NCI-H2081 (cell line): ENCODE measurements at places on chromosomes 1 and 21.

GRCh38 chr1:85655315-85655714 is 52.9 kb downstream of the ZNHIT6 start:
- DNase-seq: no peak

DNA sequence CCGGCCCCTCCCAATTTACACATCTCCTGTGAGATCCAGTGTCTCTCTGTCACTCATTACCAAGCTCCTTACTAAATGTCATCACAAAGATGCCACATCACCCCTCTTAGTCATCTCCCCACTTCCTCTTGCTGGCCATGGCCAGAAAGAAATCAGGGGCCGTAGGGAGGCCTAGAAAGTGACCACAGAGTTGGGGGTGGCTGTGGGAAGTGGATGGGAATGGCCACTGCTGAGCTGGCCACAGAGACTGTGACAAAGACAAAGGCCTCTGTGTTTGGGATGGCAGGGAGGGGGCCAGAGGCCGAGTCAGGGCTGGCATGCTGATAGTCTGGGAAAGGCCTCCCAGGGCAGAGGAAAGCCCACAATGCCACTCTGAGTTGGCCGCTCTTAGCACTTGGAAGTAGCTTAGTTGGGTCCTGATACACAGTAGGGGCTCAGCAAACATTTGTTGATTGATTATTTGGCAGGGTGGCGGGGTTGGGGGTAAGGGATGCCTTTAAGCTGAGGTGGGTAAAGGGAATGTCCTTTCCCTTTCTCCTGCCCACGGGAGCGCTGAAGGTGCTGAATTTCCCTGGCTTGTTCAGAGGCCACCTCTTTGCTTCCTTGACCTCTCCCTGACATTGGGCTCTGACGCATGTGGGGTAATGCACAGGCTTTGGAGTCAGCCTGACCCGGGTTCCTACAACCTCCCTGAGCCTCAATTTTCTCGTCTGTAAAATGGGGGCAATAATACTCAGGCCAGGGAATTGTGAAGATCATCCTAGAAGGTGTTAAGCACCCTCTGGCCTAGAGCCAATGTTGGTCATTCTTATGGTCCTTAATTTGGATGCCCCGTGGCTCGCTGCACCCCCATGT is 13.2 kb downstream of the NAV1 start:
- no peak for DNase-seq

DNA sequence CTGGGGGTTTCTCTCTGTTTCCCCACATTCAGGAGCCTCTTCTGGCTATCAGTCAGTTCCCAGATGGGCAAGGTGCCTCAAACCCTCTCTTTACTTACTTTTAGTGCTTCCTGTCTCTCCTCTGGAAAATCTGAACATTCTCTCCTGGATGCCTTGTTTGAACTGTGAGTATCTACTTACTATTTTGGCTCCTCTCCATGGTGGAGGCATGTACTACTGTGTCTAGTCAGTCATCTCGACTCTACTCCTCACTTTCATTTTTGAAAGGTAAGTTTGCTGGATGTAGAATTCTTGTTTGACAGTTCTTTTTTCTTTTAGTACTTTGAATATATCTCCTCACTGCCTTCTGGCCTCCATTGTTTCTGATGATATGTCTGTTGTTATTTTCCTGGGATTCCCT is 70.9 kb upstream of the FAM78B start:
- DNase-seq: peak; percentile 7

GRCh38 chr1:180562640-180563025 is 3.9 kb downstream of the OVAAL start:
- DNase-seq: no peak

DNA sequence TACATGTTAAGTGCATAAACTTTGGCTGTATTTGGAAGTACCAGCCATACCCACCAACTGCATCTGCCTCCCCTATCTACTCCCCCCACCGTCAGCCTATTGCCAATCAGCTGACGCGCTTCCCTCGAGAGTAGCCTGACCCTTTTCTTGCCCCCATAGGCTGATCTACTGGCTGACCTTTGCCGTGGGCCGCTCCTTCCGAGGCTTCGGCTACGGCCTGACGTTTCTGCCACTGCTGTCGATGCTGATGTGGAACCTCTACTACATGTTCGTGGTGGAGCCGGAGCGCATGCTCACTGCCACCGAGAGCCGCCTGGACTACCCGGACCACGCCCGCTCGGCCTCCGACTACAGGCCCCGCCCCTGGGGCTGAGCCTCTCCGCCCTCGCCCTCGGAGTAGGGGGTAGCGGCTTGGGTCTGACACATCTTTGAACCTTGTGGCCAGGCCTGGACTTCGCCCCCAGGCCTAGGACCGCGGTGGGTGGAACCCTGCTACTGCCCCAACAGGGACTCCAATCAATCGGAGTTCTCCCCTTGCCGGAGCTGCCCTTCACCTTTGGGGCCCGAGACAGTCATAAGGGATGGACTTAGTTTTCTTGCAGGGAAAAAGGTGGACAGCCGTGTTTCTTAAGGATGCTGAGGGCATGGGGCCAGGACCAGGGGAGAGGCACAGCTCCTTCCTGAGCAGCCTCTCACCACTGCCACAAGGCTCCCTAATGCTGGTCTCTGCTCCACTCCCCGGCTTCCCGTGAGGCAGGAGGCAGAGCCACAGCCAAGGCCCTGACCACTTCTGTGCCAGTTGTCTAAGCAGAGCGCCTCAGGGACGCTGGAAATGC is 4.0 kb downstream of the GLMP start:
- DNase-seq: peak; percentile 46

DNA sequence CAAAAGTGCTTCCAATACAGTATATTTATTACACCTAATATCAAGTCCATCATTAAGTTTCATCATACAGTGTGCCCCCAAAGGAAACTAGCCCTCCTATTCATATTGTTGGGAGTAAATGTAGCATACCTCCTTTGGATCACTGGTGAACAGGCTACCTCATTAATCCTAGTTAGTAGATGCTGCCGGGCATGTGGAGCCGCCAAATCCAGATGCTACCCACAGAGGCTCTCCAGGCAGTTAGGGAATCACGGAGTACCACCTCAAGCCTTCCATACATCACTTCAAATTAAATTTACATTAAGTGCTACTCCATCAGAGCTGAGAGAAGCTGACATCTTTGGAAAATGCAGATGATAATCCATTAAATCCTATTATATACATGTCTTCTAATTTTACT is 121.7 kb upstream of the FOXD3 start:
- no peak for DNase-seq

GRCh38 chr1:50109647-50110075 is 941 bp downstream of the ELAVL4 start:
- peak; percentile 78 for DNase-seq

DNA sequence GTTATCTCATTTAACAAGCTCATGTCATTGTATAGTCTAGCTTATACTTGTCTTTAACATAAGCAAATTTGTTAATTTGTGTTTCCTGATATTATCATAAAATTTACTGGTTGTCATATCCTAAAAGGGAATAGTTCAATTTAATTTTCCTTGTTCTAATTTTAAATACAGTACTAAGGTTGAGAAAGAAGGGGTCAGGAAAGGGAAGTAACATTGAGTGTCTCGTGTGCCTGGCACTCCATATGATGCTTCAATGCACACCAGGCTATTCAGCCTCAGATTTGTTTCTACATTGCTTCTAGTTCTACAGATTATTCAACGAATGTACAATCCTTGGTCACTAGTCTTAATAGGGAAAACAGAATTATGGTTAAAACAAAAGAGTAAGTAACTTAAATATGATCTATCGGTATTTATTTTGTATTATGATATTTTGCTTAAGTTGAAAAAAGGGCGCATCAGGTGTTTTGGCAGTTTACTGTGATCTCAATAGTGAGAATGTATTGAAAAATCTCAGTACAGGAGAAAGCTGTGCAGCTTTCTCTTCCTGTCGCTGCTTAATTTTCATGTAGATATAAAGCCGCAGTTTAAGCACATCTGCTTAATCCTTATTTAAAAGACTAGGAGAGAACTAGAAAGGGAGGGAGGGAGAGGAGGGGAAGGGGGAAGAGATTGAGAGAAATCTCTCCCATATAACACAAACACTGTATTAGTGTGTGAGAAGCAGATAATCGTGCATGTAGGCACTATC is 13.0 kb downstream of the PTPRC start:
- no peak for DNase-seq

DNA sequence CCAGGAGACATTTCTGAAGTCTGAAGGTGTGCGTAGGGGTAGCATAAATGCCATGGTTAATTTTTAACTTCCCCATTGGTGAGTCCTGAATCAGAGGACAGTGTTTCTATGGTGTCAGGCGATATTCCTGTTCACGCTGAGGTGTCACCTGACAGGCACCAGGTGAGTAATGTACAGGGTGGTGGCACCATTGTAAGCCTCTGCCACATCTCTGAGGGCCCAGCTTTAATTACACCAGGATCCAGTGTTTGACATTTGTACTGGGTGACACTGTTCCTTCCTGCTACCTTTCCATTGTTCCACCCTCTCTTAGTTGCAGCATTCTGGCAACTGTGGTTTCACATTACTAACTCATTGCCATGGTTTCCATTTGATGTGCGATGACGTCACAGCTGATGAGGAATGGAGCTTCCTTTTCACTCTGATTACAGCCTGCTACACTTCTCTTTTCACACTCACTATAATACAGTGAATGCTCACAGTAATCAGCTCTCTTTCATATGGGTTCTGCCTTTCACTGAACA is 40.6 kb upstream of the MARK1 start:
- peak; percentile 80 for DNase-seq

GRCh38 chr1:102032534-102032933 is 35.8 kb upstream of the OLFM3 start:
- no peak for DNase-seq

DNA sequence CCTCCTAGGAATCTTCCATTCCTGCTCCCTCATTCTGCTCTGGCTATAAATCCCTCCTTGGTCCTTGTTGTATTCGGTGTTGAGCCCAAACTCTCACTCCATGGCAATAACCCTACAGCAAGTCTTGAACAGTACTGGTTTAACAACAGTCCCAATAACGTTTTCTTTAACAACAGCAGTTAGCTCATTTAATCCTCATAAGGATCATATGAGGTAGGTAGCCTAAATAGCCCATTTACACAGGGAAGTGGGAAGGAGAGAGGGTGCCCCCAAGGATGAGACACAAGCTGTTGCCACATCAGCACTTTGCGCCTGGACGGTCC is 444 bp upstream of the AGTRAP start:
- no peak for DNase-seq
